Vagina (tissue), 2 donors: ENCODE measurements at places on chromosomes 1 and 21.

- DNase-seq: no peak
These were observed 42.2 kb upstream of the LYST start for GRCh38 chr1:235908742-235909520.

GRCh38 chr1:151972542-151973248, 21.0 kb downstream of the S100A10 start:
- DNase-seq: no peak

- DNase-seq: no peak
These were observed 17.6 kb upstream of the PARP1 start for GRCh38 chr1:226425431-226426031.

DNA sequence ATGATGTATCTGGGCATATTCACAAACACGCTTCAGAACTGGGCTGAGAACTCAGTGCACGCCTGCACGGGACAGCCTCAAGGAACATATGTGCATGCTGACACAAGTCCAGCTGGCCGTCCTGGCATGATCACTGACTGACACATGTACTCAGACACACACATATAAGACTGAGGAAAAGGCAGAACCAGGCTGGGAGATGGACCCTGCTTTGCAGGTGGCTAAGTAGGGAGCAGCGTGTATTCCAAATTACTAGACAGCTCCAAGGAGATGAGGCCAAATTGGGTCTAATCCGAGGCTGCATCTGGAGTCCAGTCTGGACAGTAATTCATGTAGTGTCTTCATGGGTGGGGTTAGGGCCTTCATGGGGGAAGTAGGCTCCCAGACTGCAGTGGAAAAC, 41.4 kb upstream of the GJB5 start:
- no peak for DNase-seq

- DNase-seq: no peak
These were observed 73.7 kb downstream of the LMO4 start for GRCh38 chr1:87402241-87403002.

DNA sequence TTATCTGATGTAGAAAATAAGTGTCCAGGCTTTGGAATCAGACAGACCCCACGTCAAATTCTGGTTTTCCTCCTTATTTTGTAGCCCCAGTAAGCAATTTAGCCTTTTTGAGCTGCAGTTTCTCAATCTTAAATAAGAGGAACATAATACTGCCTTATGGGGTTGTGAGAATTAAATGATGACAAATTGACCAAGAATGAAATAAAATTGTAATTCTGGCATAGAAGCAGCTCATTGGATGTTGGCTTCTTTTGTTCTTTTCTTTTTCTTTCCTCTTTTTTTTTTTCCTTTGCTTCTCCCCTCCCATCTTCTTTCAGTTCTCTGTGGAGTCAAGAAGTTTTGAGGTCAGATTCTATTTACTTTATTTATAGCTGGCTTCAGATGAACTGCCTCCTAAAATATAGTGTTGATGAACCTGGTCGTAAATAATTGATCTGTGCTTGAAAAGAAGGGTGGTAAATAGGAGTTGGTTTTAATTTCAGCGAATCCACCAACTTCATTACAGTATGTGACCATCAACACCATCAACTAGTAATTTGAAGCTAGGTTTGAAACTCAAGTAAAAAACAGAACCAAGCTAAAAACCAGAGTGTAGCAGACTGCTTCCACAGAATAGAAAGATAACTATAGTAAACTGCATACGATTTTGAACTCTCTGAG, 81.1 kb downstream of the CACHD1 start:
- DNase-seq: no peak

GRCh38 chr1:66401244-66401643, 132.7 kb upstream of the SGIP1 start:
- no peak for DNase-seq

- DNase-seq: no peak
These were observed 5.5 kb upstream of the SMG7 start for GRCh38 chr1:183466781-183467180.

DNA sequence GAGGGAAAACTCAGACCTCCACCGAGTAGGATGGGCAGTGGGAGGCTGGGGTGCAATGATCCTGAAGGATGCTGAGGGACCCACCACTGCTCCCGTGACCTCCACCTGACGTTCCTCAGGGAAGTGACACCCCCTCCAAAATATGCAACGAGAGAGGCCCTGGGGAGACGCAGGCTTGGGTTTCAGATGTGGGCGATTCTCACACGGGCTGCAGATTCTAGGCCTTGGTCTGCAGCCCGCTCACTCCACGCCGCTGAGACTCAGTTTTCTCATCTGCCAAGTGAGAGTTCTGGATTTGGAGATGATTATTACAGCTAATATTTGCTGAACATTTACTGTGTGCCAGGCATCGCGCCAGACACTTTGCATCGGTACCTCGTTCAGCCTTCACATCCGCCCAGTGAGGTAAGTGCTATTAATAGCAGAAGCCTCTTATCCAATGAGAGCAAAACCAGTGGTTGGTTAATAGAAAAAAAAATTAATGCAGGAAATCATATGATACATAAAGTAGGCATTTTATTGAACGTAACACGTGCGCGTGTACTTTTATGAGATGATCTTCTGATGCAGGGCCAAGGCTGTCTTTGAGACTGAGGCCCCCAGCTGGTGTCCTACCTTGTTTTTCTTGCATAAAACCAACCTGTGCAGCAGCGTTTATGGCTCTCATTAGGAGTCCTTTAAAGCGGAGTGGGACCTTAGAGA, 102.0 kb upstream of the RUNX3 start:
- DNase-seq: no peak

GRCh38 chr1:50422946-50423669, at the start of gene DMRTA2:
Gene DMRTA2 (minus strand): TSS chr1:50423443. CDS start chr1:50421536, 1,907 bp downstream.
- DNase-seq: no peak

DNA sequence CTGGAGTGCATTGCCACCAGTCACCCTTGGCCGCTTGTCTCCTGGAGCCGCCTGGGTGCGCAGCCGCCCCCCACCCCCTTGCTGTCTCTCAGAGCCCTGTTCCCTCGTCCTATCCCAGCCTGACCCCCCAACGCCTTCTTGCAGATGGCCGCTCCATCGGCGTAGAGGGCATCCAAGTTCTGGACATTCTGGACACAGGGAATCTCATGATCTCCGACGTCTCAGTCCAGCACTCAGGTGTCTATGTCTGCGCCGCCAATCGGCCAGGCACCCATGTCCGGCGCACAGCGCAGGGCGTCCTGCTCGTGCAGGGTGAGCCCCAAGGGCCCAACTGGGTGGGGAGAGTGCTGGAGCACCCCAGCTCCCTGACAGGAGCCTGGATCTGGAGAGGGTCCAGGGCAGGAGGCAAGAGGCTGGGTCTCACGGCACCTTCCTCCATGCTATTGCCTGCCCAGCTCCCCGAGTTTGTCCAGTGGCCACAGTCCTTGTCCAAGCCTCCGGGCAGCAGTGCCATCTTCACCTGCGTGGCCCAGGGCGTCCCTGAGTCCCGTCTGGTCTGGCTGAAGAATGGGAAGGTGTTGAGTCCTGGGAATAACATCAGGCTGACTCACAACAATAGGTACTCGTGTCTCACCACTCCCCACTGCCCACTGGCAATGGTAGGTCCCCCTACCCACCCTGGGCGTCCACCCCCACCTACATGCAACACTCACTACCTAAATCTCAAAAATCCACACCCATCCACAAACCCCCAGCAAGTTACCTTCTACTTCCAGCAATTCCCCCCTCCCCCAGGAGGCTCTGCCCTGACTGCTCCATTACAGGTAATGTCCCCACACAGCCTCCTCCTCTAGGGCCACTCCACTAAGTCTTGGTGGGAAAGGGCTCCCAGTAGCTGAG, 24.6 kb downstream of the SLC27A3 start:
- DNase-seq: no peak

DNA sequence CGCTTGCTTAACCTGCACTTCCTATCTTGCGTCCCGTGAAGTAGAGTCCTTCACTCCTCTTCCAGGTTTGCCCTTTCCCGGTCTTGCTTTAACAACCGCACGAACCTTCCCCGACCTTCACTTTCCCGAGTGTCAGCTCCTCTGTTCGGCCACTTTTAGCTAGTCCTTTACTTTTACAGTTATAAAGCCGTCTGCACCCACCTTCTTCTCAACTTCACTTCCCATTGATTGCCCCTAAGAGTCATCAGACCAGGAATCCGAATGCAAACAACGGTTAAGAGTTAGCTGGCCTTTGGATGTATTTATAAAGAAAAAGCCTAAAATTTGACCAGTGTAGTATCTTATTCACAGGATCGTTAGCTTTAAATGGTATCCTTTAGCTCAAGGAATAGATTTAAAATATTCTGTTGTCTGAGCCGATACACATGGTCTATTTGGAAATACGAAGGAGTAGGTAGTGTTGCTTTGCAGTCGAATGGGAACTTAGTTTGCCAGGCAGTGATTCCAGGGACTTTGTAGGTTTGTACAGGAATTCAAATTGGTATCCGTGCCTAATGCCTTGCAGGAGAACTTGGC, 1.4 kb downstream of the PPP2R5A start:
- no peak for DNase-seq
